Activated CD4-positive, alpha-beta T cell treated with anti-CD3 and anti-CD28 coated beads, Interleukin-2, Interleukin-6, amounts not matched to agents 100 ng/mL and 50 ng/mL, durations not matched to agents 16 hours and 8 hours (primary cell): ENCODE measurements at places on chromosomes 12 and 14.

DNA sequence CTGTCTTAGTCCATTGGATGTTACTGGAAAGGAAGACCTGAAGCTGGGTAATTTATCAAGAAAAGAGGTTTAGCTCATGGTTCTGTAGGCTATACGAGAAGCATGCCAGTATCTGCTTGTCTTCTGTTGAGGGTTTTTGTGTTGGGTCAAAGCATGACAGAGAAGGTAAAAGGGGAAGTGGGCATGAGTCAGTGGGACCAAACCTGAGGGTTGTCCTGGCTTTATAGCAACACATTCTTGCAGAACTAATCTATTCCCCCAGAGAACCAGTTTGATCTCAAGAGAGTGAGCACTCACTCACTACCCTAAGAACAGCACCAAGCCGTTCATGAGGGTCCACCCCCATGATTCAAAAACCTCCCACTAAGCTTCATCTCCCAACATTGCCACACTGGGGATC is 19.0 kb upstream of the KRAS start:
- DNase-seq: no peak

DNA sequence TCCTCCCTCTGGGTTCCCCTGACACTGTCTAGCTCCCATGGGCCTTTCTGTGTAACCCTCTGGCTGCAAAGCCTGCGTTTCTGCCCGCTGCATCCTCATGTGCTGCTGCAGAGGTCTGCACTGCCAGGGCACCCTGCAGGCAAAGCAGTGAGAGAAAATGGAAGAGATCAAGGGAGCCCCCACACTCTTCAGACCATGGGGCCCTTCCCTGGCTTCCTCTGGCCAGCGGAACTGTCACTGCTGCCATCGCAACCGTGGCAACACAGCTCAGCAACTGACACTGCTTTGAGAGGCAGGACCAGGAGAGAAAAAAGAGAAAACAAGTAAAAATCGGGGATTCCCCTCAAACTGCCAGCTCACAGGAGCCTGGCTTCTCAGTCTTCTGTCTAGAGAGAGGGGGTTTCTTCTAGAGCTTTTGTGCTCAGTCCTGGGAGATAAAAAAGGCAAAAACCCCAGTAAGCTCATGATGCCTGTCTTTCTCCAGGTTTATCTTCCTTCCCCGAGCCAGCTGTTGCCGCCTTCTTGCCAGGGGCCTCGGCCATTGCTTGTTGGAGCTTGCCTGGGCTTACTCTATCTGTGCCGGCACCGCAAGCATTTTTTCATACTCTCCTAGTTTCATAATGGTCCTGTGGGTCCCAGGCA is 38.9 kb downstream of the C14orf132 start:
- no peak for DNase-seq

- peak; percentile 63 for DNase-seq
These were observed 73.3 kb downstream of the NCOR2 start for GRCh38 chr12:124493809-124494750.

GRCh38 chr12:107364875-107365518 is 271.6 kb upstream of the CRY1 start:
- no peak for DNase-seq

- DNase-seq: peak; percentile 25
These were observed 2.2 kb downstream of the PLEKHG6 start for GRCh38 chr12:6312529-6313325.

GRCh38 chr14:68178282-68178681 is 358.7 kb downstream of the RAD51B start:
- no peak for DNase-seq

DNA sequence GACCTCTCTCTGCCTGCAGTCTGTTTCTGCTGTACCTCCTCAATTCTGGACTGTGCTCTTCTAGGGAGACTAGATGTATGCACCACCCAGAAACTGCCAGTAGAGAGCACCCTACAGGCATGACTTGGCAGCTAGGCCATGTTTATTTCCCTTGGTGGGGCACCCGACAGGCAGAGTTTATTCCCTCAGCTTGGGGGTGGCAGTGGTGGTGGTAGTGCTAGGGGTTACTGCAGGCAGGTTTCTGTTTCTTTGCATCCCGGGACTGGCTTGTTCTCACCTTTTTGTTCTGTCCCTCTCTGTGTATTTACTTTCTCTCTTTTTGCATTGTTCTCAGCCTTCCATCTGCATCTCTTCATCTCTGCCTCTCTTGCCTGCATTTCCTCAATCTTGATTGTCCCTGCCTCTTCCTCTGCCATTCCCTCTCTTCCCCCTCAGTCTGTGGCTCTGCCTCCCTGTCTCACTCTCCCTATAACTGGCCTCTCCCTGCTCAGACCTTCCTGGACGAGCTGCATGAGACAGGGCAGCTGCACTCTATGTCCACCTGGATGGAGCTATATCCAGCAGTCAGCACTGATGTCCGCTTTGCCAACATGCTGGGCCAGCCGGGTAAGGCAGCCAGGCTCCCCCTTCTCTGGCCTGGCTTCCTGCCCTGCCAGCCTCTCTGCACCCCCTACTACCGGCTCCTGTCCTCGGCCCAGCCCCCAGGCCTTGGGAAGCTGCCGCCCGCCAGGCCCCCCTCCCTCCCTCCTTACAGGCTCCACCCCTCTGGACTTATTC is 13.8 kb downstream of the PRPF40B start:
- peak; percentile 75 for DNase-seq

- no peak for DNase-seq
These were observed 60.0 kb downstream of the MYF5 start for GRCh38 chr12:80776706-80777105.
